Thymus (tissue), 14 donors: ENCODE measurements at places on chromosomes 4 and X.

GRCh38 chr4:143085659-143086058 lies 99.1 kb upstream of the USP38 start:
- no peak for DNase-seq

GRCh38 chrX:21374163-21374993 lies at the start of gene CNKSR2:
Gene CNKSR2, plus strand, starts transcription at chrX:21374418. Its CDS starts 480 bp downstream, at chrX:21374898.
- peak; percentile 72 for DNase-seq

DNA sequence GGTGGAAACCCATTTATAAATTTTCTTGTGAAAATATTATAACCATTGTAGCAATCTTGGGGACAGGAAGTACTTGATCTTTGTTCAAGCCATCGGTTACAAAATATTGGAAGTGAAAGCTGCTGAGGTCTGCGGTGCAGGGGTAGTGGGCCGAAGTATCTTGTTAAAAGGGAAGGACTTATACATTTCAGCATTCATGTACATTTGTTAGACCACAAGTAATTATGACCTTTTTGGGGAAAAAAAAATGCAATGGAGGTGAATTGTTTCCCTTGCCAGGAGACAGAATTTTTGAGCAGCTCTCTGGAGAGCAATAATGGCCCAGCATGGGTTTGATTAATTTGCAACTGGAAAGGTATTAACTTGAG lies 121.3 kb downstream of the EGF start:
- no peak for DNase-seq

GRCh38 chr4:141065872-141066271 lies 67.4 kb downstream of the RNF150 start:
- DNase-seq = no peak

DNA sequence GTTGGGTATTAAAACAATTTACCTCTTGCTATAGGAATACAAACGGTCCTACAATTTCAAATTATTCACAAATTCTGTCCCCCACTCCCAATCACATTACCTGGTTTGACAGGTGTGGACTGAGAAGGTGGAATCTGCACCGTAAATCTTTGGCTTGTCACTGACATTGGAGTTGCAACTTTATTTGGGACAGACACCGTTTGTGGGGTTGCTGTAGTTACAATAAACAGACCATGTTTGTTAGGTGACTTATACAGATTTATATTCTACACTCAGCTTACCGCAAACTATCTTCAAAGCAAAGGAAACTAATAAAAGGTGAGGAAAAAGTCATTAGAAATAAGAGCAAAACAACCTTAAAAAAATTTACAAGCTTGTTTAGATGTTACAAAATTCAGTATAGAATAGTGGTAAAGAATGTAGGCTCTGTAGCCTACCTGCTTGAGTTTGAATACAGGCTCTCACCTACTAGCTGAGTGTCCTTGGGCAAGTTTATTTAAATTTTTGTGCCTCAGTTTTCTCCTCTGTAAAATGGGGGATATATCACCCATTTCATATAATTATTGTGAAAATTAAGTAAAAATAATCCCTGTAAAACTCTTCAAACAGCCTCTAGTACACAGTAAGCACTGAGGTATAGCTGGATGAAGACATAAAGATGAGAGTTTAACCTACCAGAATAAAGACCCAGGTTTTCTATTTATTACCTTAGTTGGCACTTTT lies 6.1 kb downstream of the TAF9B start:
- no peak for DNase-seq

DNA sequence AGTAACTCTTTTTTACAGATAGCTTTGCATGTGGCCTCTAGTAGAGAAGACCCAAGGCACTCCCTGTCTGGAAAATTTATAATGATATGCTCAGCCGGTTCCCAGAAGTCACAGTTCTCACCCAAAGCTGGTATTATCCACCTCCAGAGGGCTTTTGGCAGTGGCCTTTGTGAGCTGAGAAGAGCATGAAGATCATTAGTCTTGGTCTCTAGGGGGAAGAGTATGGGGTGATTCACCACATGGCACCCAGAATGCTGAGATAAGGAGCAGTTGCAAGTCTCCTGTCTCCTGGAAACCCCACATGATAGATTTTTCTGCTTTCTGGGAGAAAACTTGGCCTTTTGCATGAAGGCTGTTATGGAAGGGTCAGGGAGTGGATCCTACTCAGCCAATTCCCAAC lies 75.4 kb upstream of the PRPS1 start:
- DNase-seq = no peak

DNA sequence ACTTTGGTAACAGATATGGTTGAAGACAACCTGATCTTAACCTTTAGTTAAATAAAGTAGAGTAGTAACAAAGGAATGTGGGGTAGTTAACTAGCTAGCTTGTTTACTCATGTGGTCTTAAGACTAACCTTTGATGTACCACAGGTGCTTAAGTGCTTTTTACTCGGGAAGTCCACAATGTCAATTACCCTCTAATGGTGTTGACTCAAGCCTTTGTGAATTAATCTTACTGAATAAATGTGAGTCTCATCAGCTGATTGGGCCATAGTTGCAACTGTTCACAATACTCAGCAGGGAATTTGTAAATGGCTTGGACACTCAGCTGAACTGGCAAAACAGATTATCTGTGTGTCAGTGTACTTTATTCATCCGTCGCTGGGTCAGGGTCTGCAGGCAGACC lies 119.0 kb upstream of the UGT8 start:
- DNase-seq = no peak
